NCI-H510A treated with DMSO at 0.1 percent for 48 hours (cell line): ENCODE measurements at places on chromosomes 3 and 15.

GRCh38 chr3:4507024-4507596, 14.0 kb downstream of the ITPR1 start:
- no peak for DNase-seq

- no peak for DNase-seq
Observed at GRCh38 chr3:126896968-126897367, 85.9 kb upstream of the PLXNA1 start.

- no peak for DNase-seq
Observed at GRCh38 chr3:143410259-143410658, 290.7 kb downstream of the CHST2 start.

DNA sequence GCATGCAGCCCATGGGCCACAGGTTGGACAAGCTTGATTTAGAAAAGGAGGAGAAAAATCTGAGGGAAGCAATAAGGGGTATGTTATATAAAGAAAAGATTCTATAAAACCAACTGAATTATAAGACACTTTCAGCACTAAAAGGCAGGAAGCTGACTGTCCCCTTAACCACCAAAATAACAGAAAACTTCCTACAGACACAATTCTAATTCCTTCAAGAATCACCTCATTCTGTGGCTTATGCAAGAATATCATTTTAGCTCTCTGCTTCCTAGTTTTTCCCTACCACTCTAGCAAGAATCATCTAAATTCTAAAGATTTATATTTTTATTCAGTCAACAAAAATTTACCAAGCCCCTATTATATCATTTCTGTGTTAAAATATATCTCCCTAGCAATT, 6.3 kb downstream of the STAG1 start:
- DNase-seq: no peak

DNA sequence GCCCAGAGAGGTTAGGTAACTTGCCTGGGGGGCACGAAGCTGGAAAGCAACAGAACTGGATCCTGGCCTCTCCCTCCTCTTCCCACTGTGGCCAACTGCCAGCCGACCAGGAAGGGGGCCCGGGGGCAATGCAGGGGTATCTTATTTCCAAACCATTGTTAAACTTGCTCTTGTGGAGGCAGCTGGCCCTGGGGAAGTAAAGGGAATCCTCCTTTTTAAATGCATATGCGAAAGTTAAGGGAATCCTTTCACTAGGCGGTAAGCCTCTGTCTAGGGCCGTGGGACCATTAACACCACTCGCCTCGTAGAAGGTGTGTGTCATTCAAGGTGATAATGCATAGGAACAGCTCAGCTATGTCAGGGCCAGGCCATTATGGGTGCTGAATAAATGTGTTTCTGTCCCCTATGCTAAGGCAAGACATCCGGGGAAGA, 68.6 kb downstream of the ST6GAL1 start:
- DNase-seq: no peak
